ENCODE measurements at places on chromosomes 3 and 15.
A peak's percentile ranks its signal among the peaks of the same experiment; 100 is the strongest.

GRCh38 chr3:111568911-111569310, 26.2 kb downstream of the ZBED2 start:
- no peak for DNase-seq

DNA sequence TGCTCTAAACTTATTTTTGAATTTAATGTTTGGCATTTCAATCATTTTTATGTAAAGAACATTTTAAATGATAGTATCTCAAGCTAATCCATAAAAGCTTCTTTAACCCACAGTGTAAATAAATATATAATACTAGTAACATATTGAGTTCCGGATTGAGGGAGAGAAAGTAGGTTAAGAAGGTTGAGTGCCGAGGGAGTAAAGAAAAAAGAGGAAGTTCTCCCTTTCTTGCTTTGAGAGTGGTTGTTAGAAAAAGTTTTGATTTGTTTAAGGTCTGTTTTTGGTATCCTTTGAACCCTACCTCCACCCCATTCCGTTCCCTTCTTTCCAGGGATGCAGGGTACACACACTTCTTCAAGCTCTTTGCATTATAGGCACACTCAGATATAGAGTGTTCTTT, 130.8 kb downstream of the VPS8 start:
- no peak for DNase-seq

DNA sequence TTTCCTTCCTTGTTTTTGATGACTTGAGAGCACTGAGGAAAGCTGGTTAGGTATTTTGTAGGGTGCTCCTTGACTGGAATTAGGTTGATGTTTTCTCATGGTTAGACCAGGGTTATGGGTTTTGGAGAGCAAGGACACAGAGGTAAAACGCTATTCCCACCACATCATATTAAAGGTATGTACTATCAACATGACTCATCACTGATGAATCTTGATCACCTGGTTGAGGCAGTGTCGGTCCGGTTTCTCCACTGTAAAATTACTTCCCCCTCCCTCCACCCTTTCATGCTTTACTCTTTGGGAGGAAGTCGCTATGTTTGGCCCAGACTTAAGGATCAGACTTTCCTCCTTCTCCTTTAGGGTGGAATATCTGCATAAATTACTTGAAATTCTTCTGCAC, 201.6 kb downstream of the EDEM1 start:
- no peak for DNase-seq

DNA sequence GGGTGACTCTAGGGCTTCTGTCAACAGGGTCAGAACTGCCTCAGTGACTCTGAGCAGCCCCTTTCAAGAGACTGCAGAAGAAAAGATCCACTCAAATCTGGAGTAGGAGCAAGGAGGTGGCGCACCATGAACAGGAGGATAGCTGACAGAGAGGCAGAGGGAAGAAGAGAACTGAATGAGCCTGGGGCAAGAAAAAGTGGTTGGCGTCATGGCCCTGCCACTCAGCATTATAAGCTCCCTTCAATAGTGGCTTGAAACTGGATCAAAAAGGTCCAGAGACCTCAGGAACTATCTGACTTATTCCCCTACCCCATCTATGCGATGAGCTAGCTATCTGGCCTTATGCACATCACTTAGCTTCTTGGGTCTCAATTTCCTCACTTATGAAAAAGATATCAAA, 66.6 kb downstream of the NCEH1 start:
- no peak for DNase-seq

DNA sequence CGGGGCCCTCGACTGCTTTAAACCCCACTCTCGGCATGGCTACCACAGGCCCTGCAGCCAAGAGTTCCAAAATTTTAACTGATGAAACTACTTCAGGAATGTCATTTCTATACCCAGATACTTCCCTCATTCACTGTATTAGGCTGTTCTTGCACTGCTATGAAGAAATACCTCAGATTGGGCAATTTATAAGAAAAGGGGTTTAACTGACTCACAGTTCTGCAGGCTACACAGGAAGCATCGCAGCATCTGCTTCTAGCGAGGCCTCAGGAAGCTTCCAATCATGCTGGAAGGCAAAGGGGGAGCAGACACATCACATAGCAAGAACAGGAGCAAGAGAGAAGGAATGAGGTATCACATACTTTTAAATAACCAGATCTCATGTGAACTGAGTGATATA, 21.6 kb upstream of the ALCAM start:
- peak; percentile 49 for DNase-seq

DNA sequence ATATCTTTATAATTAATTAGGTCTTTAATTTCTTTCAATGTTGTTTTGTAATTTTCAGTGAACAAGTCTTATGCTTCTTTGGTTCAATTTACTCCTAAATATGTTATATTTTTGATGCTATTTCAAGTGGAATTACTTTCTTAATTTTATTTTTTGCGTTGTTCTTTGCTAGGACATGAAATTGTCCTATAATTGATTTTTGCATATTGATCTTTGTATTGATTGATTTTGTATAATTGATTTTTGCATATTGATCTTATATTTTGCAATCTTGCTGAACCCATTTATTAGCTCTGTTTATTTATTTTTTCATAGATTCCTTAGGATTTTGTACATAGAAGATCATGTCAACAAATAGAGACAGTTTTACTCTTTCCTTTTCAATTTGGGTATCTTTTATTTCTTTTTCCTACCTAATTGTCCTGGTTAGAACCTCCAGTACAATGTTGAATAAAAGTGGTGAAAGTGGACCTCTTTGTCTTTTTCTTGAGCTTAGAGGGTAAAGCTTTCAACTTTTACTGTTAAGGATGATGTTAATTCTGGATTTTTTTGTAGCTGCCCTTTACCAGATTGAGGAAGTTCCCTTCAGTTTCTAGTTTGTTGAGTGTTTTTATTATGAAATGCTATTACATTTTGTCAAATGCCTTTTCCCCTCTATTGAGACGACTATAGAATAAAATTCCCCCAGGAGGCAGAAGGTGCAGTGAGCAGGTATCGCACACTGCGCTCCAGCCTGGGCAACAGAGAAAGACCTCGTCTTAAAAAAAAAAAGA, 36.8 kb upstream of the CCDC50 start:
- DNase-seq: peak; percentile 62

DNA sequence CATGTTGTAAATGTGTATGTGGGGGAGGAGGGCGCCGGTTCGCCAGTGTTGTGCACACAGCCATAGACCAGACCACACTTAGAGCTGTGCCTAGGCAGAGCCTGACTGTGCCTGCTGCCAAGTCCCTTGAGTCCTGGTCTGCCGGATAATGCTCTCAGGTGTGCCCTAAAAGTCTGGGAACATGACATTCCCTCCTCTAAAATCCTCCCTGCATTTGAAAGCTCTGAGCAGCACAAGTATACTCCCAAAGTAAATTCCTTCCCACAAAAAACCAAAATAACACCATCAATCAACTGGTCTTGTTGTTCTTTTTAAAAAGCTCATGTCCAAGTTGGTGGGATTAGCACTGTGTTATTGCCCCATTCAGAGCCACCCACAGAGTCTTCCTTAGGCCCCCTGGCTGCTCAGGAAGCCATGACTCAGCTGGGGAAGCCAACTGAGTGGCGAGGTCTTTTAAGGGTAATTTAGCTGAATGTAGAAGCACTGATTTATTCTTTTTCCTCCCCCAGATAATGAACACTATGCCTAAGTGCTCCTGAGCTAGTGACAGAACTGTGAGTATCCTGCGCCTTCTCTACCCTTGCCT, 147.8 kb upstream of the MCTP2 start:
- DNase-seq: peak; percentile 44

- DNase-seq: no peak
These were observed 153.8 kb upstream of the CTNNB1 start for GRCh38 chr3:41045491-41045890.

DNA sequence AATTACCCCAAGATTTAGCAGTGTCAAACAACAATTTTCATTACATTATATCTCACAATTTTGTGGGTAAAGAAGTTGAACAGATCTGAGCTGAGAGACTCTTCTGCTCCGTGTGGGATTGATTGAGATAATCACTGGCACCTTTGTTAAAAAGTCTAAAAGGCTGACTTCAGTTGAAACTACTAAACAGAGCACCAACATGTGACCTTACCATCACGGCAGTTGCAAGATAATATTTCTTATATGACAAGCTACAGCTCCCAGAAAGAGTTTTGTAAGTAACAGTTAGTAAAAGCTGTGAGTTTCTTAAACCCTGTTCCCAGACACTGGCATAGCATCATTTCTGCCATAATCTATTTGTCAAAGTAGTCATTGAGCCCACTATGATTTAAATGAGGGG, 25.0 kb downstream of the CGGBP1 start:
- no peak for DNase-seq

DNA sequence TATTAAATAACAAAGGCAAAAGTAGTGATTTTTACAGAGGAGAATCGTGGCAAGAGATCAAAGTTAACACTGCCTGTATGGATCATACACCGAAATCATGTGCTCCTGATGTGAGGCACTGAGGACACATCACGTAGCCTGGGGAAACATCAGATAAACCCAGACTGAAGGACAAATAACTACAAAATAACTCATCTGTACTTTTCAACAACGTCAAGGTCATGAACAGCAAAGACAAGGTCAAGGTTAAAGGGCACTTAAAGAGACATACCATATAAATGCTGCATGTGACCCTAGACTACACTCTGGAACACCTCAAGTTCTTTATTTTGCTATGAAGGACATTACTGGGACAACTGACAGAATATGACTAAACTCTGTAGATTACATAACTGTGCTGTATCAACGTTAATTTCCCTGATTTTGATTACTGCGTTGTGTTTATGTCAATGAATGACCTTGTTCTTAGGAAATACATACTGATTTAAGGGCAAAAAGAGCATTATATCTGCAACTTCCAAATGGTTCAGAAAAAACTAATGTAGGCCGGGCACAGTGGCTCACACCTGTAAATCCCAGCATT, 48.1 kb downstream of the CHSY1 start:
- peak; percentile 56 for DNase-seq

GRCh38 chr15:39400002-39400401, 180.9 kb upstream of the THBS1 start:
- no peak for DNase-seq

DNA sequence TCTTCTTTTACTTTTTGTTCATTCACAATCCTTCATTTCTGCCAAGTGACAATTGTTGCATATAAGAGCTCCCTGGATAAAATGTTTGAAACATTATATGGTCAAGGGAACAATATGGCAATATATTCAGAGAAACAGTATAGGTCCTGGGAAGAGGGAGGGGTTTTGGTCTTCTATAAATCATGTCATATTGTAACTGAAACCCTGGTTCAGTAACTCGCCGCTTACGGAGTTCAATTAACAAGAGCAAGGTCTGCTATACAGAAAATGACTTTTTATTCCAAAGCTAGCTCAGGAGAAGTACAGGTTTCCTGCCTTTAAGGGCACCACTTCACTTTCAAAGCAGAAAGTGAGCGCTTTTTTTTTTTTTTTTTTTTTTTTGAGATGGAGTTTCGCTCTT, 522.1 kb upstream of the TGFBR2 start:
- DNase-seq: no peak

- peak; percentile 56 for DNase-seq
These were observed 8.6 kb upstream of the ADAM10 start for GRCh38 chr15:58758141-58758540.

- no peak for DNase-seq
These were observed 9.9 kb downstream of the LOXL1 start for GRCh38 chr15:73936181-73936580.

- DNase-seq: no peak
These were observed 56.1 kb upstream of the GK5 start for GRCh38 chr3:142281474-142281873.

GRCh38 chr3:46463868-46464241, 850 bp downstream of the LTF start:
- DNase-seq: no peak

DNA sequence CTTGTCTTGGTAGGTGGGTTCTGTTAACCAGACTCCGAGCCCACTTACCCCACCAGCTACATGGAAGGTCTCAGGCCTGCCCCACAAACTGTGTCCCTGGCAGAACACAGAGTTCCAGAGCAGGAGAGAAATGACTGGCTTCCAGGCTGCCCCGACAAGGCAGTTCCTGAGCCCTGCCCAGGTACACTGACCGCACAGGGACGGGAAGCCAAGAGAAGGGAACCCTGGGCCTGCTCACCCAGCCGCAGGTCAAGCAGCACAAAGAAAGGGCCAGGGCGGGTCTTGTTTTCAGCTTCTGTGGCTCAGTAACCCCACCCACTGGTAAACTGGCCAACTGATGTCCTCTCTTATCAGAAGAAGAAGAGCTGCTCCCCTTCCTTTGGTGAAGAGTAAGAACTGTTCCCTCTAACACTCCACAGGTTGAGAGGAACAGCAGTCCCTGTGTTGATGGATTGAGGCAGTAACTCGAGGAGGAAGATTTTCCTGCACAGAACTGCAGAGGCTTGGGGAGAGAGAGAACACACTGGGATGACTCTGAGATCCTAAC, 68.4 kb downstream of the CRTC3 start:
- DNase-seq: peak; percentile 58

GRCh38 chr15:26191193-26191592, 328.1 kb upstream of the ATP10A start:
- no peak for DNase-seq

DNA sequence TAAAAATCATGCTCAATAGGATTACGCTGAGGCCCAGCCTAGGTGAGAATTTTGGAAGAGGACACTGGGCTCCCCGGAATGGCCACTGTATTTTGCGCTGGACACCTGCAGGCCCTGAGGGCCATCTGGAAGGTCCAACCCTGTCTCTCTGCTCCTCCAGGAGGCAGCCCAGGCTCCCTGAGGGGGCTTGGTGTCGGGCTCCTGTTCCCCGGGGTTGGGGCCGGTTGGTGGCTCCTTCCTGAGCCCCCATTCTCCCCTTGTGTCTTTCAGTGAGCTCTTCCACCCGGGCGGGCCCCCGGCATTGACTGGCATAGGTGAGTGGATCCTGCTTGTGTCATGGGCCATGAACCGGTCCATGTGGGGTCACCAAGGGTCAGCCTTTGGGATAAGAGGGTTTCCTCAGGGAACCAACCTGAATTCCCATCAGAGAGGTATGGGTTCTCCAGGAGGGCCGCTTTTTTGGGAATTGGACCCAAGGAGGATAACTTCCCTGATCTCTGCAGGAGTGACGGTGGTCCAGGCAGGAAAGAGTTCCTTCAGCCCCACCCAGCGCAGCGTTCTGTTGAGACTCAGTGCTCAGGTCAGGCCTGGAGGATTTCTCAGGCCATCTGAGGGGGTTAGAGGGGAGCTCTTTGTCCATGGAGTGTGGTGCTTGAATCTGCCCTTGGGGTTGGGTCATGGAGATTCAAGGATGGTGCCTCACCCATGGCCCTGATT, 187.8 kb downstream of the UBE3A start:
- no peak for DNase-seq

GRCh38 chr3:138950006-138950644, 3.1 kb downstream of the FOXL2NB start:
- peak; percentile 48 for DNase-seq

- DNase-seq: peak; percentile 98
These were observed 62.6 kb downstream of the SMAD3 start for GRCh38 chr15:67127965-67128364.

DNA sequence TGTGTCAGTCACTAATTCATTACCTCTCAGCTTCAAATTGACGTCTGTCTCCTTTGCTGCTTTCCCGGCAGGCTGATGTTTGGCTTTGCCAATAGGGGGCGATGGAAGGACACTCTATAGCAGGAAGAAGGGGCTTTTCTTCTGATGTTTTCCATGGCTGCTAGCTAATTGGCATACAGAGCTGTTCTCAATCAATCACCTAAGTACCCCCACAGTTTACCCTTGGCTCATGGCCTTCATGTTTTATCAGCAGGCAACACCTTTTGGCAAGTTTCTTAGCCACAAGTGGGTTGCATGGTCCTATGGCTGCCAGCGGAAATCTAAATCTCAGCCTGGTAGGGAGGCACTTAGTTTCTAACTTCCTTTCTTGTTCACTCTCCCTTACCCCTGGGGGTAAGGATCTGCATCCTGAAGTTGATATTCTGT, 45.0 kb downstream of the ESYT3 start:
- DNase-seq: peak; percentile 61

GRCh38 chr15:71679793-71680353, 130.5 kb upstream of the NR2E3 start:
- DNase-seq: no peak

GRCh38 chr3:188362405-188362831, 208.5 kb downstream of the LPP start:
- no peak for DNase-seq

Data from suppressor macrophage treated with lipopolysaccharide for 1 hour (primary cell).